Activated CD4-positive, alpha-beta T cell treated with anti-CD3 and anti-CD28 coated beads, Interleukin-2, amount 10 ng/mL, durations not matched to agents 7 days and 5 days (primary cell): ENCODE measurements at places on chromosomes 4 and X. TPM values are rescaled to one million over a fixed set of nuclear protein-coding genes. Genes with fewer than 3 reads are reported as not detected.

Gene CTAG2
- total RNA-seq, result not detected

GRCh38 chr4:8410641-8411271, 29.8 kb downstream of the ACOX3 start:
- no peak for DNase-seq

GRCh38 chr4:92862509-92862908, 558.7 kb downstream of the GRID2 start:
- DNase-seq, result no peak

DNA sequence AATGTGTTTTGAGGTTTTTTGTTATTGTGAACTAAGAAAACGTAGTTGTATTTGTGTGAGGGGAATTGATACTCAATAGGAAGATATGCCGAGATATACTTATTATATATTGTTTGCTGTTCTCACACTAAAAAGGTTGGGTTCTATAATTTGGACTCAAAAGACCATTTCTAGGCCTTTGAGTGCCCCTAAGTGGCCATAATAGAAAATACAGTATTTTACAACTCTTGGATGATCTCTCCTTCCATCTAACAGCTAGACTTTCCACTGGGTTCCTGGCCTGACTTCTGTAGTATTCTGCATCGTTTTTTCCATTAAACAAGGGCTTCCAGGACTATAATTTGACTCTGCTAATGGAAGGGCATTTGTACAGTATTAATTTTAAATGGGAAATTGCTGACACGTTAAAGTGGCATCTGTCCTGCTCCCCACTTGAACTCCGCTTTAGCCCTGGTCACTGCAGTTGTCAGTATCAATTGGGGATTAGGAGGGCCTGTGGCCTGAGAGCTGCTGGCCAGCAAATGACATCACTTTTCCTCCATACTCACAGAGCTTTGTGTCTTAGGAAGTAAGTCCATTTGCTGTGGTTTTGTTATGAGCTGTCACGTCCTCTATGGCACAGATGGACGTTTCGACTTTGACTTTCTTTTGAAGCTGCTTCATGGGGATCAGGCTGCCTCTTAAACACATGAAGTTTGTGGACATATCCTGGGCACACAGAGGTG, 176.9 kb downstream of the SLIT2 start:
- no peak for DNase-seq

GRCh38 chrX:30777575-30777974, 111.5 kb downstream of the TAB3 start:
- DNase-seq, result no peak

- no peak for DNase-seq
These were observed 70.9 kb upstream of the ENPP6 start for GRCh38 chr4:184288451-184289178.
